ENCODE measurements at places on chromosomes 6 and 20.

DNA sequence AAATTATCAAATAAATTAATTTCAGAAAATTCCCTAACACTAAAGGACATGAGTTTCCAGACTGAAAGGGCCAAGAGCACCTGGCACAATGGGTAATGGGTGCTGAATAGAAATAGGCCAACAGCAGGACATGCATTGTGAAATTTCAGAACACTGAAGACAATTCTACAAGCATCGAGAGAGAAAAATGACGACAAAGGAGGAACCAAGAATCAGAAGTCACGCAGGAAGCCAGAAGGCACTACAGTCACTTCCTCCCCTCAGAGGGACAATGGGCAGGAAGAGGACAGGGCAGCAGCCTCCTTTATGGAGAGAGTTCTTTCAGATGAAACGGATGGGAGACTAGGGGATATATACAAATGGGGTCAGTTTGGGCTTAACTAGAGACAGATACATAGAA is 29.6 kb downstream of the PCNA start:
- no peak for DNase-seq

DNA sequence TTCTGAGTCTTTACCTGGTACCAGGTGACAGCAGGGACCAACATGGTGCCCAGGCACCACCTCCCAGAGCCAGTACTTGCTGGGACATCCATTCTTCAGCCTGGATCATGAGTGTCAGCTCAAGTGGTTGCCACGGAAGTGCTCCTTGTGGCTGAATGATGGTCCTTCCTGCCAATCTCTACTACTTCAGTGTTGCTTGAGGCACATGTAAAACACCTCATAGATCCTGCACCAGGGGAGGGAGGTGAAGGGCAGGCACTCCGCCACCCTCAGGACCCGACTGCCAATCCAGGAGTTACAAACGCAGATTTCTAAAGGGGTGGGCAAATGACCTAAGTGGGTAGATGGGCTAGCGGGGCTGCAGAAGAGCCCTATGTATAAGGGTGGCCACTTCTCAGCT is 226.0 kb downstream of the PREX1 start:
- no peak for DNase-seq

GRCh38 chr6:163404825-163405265 is 9.7 kb upstream of the QKI start:
- DNase-seq, result no peak

- DNase-seq, result no peak
Measured at GRCh38 chr6:127630800-127631199, 53.8 kb downstream of the C6orf58 start.

DNA sequence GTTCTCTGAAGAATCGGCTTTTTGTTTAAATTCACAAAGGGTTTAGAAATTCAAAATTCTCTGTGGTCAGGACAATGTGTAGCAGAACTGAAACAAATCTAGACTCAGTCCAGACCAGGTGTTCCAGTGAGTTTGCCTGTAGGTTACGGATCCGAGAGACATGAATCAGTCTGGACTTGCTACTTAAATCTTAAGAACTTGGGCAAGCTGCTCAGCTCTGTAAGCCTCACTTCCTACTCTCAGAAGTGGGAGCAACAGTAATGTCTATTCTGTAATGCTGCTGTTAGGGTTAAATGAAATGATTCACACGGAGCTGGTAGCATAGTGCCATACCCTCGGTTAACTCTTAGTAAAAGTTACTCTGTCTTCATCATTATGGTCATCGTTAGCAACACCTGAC is 37.7 kb downstream of the HECA start:
- no peak for DNase-seq

GRCh38 chr20:32982617-32983458 is 21.4 kb downstream of the SUN5 start:
- DNase-seq, result no peak

All from NCI-H460 (cell line).